Non-pigmented ciliary epithelial cell (primary cell): ENCODE measurements at places on chromosomes 12 and 14.

DNA sequence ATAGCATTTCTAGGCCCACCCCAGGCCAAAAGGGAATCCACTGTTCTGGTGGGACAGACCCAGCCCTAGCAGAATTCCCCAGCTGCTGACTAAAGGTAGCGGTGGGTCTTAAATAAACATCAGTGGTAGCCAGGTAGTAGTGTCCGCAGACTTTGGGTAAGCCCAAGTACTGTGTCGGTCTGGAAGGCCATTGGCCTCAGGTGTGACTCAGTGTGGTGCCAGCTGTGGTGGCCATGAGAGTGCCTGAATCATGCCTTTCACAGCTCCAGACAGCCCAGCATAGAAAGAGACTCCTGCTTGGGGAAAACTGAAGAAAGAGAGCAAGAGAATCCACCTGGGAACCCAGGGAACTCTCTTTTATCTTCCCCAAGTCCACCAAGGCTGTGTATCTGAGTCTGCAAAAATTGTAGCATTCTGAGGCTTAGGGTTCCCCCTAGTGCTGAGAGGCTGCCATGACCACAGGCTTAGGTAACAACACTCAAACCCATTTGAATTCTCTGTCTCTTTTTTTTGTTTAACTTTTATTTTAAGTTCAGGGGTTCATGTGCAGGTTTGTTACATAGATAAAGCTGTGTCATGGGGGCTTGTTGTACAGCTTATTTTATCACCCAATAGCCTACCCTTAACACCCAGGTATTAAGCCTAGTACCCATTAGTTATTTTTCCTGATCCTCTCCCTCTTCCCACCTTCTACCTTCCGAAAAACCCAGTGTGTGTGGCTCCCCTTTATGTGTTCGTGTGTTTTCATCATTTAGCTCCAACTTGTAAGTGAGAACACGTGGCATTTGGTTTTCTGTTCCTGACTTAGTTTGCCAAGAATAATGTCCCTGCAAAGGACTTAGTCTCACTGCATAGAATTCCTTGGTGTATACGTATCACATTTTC is 16.7 kb upstream of the CD163L1 start:
- DNase-seq, result peak; percentile 5

DNA sequence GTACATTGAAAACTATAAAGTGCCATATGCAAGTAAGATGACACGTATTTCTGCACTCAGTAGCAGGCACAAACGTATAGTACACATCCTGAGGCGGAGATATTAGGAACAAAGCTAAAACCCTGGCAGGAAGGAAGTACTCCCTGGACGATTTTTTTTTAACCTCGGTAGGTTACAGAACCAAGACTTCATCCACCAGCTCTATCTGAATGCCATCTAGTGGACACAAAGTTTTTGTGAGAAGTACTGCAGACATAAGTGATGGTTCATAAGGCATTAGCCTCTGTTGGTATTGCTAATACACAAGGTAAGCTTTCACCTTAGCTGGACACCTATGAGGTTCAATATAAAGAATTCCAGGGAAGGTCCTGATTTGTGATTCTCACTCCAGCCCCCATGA is 83.0 kb upstream of the CCDC196 start:
- no peak for DNase-seq

- DNase-seq, result no peak
These were observed 166.9 kb upstream of the DIO3 start for GRCh38 chr14:101394374-101394773.

DNA sequence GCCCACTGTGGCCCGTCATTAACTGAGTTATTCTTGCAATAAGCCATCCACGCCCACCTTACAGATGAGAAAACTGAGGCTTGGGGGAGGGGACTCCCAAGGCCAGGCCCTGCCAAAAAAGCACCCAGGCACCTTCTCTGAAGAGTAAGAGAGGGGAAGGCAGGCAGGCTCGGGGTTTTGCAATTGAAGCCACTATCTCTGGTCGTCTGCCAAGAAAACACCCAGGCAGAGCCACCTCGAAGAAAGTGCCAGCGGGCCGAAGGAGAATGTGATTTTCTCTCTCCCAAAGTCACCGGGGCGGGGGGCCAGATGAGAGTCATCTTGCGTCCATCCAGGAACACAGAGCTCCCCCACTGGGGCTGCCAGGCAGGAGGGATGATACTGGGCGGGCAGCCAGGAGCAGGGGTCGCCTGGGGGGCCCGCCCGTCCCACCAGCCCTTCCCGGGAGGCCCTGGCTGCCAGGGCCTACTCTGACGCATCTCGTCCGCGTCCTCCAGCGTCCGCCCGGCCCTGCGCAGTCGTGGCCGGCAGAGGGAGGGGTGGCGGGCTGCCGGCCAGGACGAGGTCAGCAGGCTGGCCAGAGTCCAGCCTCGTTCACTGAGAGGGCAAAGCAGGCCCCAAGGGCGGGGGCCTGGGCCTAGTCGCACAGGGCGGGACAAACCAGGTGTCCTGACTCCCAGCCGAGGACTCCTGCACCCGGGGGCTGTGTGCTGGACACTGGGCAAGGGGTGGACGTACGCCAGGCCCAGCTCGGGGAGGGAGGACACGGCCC is 74.3 kb downstream of the RFLNA start:
- peak; percentile 40 for DNase-seq

GRCh38 chr12:57173089-57173488 is 25.7 kb upstream of the LRP1-AS start:
- DNase-seq, result no peak

- no peak for DNase-seq
These were observed 24.0 kb downstream of the CREBL2 start for GRCh38 chr12:12635651-12636050.

GRCh38 chr14:24064856-24065255 is 6.5 kb upstream of the CPNE6 start:
- no peak for DNase-seq

DNA sequence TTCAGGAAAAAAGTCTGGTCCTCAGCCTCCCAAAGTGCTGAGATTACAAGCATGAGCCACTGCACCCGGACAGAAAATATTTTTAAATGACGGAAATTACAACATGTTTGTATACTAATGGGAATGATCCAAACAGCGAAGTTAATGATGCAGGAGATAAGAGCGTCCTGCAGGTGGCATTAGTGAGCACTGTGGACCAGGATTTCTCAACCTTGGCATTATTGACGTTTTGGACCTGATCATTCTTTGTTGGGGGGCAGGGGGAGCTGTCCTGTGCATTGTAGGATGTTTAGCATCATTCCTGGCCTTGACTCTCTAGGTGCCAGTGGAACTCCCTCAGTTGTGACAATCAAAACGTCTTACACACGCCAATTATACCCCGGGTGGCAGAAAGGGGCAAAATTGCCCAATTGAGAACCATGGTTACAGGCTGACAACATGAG is 34.1 kb downstream of the SCFD1 start:
- no peak for DNase-seq
